Activated T-helper 1 cell treated with anti-CD3 and anti-CD28 coated beads, Interleukin-12 subunit alpha, Interleukin-12 subunit beta, Interleukin-2, Interleukin-4 antibody, amounts not matched to agents 30 ng/mL and 10 ng/mL and 1 ng/mL, durations not matched to agents 14 hours and 24 hours and 36 hours (primary cell): ENCODE measurements at places on chromosomes 6 and 20. TPM values are rescaled to one million over a fixed set of nuclear protein-coding genes. Genes with fewer than 3 reads are reported as not detected.

GRCh38 chr6:35686873-35687555 lies 1.7 kb downstream of the FKBP5 start:
- no peak for DNase-seq
- peaks cover 2% of the 10 kb centered on the region for H3K27me3 ChIP-seq
- peaks cover 32% of the 10 kb centered on the region for H3K4me1 ChIP-seq
- peak overlapping the region; percentile 97 for H3K4me3 ChIP-seq
- H3K36me3 ChIP-seq, result peaks cover 4% of the 10 kb centered on the region

GRCh38 chr6:41161380-41161779 lies 1.5 kb downstream of the TREM2 start:
- no peak overlapping the region for H3K4me3 ChIP-seq
- no peak for DNase-seq
- H3K36me3 ChIP-seq, result no peaks in the 10 kb centered on the region
- H3K27ac ChIP-seq, result no peak overlapping the region

GRCh38 chr6:36334832-36335459 lies 1.7 kb downstream of the BNIP5 start:
- H3K27ac ChIP-seq, result no peak overlapping the region
- no peak for DNase-seq

GRCh38 chr20:62452475-62453095 lies 23.2 kb downstream of the GATA5 start:
- DNase-seq, result no peak
- peaks cover 3% of the 10 kb centered on the region for H3K27me3 ChIP-seq
- no peaks in the 10 kb centered on the region for H3K36me3 ChIP-seq
- H3K27ac ChIP-seq, result no peak overlapping the region
- no peaks in the 10 kb centered on the region for H3K4me1 ChIP-seq

- DNase-seq, result no peak
- H3K4me1 ChIP-seq, result no peaks in the 10 kb centered on the region
- H3K4me3 ChIP-seq, result no peak overlapping the region
- no peaks in the 10 kb centered on the region for H3K36me3 ChIP-seq
These were observed 704.8 kb upstream of the SLC35B3 start for GRCh38 chr6:9140172-9140571.

DNA sequence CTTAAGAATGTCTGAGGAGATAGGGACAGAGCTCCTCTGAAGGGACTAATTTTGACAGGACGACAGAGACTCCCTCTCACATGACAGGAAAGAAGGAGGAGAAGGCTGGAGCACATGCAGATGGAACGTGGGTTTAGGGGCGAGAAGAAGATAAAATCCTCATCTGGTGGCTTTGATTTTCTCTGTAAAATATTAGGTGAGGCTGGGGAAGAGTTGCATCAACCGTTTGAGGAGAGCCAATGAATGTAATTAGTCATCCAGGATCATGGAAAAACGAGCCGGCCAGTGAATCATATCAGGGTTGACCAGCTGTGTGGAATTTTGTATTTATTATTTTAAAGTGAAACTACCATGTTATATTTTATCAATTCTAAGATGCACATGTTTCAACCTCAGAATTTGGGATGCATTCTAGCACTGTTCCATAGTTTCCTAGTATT lies 46.9 kb upstream of the ADGRF4 start:
- DNase-seq, result no peak
- peaks cover 7% of the 10 kb centered on the region for H3K27me3 ChIP-seq
- H3K27ac ChIP-seq, result no peak overlapping the region
- no peak overlapping the region for H3K4me3 ChIP-seq

GRCh38 chr6:169970306-169970988 lies 219.0 kb downstream of the ERMARD start:
- no peaks in the 10 kb centered on the region for H3K4me1 ChIP-seq
- H3K36me3 ChIP-seq, result no peaks in the 10 kb centered on the region

GRCh38 chr6:101413773-101414172 lies 20.3 kb downstream of the GRIK2 start:
- no peak overlapping the region for H3K4me3 ChIP-seq
- no peaks in the 10 kb centered on the region for H3K27me3 ChIP-seq
- no peak for DNase-seq
- no peak overlapping the region for H3K27ac ChIP-seq

GRCh38 chr6:232982-233640 lies 59.2 kb upstream of the DUSP22 start:
- H3K27ac ChIP-seq, result peak overlapping the region; percentile 40
- H3K27me3 ChIP-seq, result no peaks in the 10 kb centered on the region
- H3K4me3 ChIP-seq, result no peak overlapping the region
- DNase-seq, result no peak
- H3K4me1 ChIP-seq, result peaks cover 76% of the 10 kb centered on the region

GRCh38 chr6:116513224-116513875 lies 1.9 kb downstream of the CALHM5 start:
- H3K4me1 ChIP-seq, result no peaks in the 10 kb centered on the region
- H3K27me3 ChIP-seq, result peaks cover 26% of the 10 kb centered on the region
- no peak for DNase-seq
- H3K4me3 ChIP-seq, result no peak overlapping the region

DNA sequence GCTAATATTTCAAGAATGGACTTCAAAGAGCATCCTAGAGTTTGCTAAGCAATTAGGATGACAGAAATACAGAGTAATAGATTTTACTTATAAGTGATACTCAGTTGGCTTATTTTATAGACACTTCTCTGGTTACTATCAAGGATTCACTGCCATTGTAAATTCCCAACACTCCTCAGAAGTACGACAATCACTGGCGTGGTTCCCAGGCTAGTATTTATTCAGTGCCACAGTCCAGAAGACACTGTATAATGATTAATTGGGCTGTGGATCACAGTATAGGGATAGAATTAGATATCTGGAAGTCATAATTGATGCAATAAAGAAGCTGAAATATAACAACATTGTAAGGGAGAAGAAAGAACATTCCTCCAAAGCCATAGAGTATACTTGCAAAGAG lies 15.7 kb downstream of the MANEA start:
- H3K36me3 ChIP-seq, result peaks cover 12% of the 10 kb centered on the region
- no peak overlapping the region for H3K4me3 ChIP-seq
- H3K4me1 ChIP-seq, result peaks cover 16% of the 10 kb centered on the region
- DNase-seq, result no peak
- H3K27ac ChIP-seq, result no peak overlapping the region
- no peaks in the 10 kb centered on the region for H3K27me3 ChIP-seq

DNA sequence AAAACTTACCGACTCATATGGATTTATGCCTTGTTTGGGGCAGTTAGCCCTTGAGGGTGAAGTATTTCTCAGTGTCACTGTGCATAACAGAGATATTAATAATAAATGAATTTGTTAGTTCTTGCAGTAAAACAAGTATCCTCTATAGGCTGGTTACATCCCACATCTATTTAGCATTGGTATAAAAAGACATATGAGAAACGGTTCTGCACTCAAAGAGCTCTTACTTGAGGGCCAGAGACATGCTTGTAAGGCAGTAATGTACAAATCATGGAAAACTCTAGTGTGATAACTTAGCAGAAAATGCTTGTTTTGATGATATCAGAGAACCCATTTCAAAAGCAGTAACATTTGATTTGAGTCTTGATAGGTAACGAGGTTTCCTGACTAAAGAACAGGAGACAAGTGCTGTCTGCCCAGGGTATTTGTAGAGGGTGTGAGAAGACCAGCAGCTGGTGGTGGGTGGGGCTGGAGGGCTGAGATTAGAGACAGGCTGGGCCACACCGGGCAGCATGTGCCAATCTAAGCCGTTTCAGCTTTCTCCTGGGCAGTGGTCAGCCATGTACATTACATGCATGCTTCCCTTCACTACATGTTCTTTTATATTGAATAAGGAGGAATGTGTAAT lies 46.3 kb downstream of the TULP4 start:
- H3K36me3 ChIP-seq, result no peaks in the 10 kb centered on the region
- no peaks in the 10 kb centered on the region for H3K27me3 ChIP-seq
- no peak overlapping the region for H3K4me3 ChIP-seq
- no peak overlapping the region for H3K27ac ChIP-seq

- no peak overlapping the region for H3K27ac ChIP-seq
- H3K4me1 ChIP-seq, result no peaks in the 10 kb centered on the region
- no peaks in the 10 kb centered on the region for H3K36me3 ChIP-seq
These were observed 105.4 kb downstream of the MAFB start for GRCh38 chr20:40583636-40584035.

DNA sequence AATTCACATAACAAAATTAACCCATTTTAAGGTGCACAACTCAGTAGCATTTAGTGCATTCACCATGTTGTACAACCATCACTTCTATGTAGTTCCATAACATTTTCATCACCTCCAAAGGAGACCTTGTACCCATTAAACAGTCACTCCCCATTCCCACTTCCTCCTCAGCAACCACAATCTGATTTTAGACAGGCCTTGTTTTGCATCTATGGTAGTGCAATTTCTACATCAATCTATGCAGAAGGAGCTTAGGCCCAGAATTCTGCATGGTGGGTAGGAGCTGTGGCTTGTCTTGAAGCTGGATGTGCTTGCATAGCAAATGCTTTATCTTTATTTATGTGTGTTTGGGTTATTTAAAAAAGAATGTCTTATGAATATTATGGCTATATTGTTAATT lies 13.5 kb upstream of the HLA-DQA1 start:
- H3K4me3 ChIP-seq, result no peak overlapping the region
- peaks cover 51% of the 10 kb centered on the region for H3K4me1 ChIP-seq
- H3K27ac ChIP-seq, result peak overlapping the region; percentile 54
- H3K36me3 ChIP-seq, result peaks cover 3% of the 10 kb centered on the region
- no peaks in the 10 kb centered on the region for H3K27me3 ChIP-seq

GRCh38 chr20:42340368-42340767 lies 722.2 kb upstream of the CHD6 start:
- H3K36me3 ChIP-seq, result no peaks in the 10 kb centered on the region
- H3K27me3 ChIP-seq, result no peaks in the 10 kb centered on the region
- no peak for DNase-seq
- no peaks in the 10 kb centered on the region for H3K4me1 ChIP-seq
- no peak overlapping the region for H3K4me3 ChIP-seq

DNA sequence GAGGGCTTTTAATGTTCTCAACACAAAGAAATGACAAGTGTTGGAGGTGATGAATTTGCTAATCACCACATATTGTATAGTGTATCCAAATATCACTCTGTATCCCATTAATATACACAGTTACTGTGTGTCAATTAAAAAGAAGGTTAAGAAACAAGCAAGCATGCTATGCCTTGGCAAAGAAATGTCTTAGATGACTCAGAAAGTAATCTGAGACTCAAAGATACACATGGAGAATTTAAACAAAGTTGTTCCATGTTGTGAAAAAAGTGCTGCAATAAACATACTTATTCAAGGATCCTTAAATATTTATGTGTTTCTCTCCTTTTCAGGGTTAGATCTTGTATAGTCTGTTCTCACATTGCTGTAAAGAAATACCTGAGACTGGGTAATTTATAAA lies 300.9 kb downstream of the DHX35 start:
- peaks cover 8% of the 10 kb centered on the region for H3K27me3 ChIP-seq
- no peak overlapping the region for H3K27ac ChIP-seq
- no peaks in the 10 kb centered on the region for H3K36me3 ChIP-seq
- H3K4me1 ChIP-seq, result no peaks in the 10 kb centered on the region
- no peak for DNase-seq
- no peak overlapping the region for H3K4me3 ChIP-seq

DNA sequence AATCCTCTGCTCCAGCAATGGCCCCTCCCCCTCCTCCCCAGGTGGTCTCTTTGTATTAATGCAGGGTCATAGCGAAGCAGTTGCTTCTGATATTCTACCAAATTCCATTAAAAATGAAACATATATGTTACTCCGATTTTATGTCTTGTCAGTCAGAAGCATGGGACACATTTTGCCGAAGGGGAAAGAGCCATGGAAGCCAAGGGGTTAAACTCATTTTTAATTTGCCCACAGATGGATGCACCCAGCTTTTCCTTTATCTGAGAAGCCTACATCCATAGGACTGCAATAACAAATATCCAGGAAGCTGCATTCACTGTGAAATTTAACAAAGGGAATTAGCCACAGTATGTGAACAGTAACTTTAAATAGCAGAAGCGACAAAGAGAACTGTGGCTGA lies 688.2 kb downstream of the QKI start:
- H3K27me3 ChIP-seq, result peaks cover 2% of the 10 kb centered on the region
- H3K36me3 ChIP-seq, result no peaks in the 10 kb centered on the region
- no peak overlapping the region for H3K27ac ChIP-seq
- H3K4me1 ChIP-seq, result no peaks in the 10 kb centered on the region

GRCh38 chr20:40956542-40957264 lies 71.9 kb upstream of the TOP1 start:
- H3K36me3 ChIP-seq, result no peaks in the 10 kb centered on the region
- no peak for DNase-seq
- H3K27me3 ChIP-seq, result peaks cover 15% of the 10 kb centered on the region

DNA sequence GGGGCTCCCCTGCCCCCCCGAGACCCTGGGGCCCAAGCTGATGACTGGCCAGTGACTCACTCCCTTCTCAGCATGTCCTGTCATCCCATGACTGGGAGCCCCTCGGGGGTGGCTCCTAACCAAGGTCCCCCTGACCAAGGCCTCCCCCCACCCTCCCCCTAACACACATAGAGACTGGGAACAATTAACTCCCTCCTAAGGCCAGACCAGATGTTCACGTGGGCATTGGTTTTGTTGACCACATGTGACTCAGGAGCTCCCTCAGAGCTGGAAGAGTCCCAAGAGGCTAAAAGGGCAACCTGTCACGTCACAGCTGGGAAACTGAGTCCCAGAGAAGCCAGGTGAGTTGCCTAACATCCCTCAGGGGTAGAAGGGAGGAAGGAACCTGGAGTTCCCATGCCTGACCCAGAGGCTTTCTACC lies 10.6 kb upstream of the CCN5 start:
- no peak overlapping the region for H3K4me3 ChIP-seq
- H3K36me3 ChIP-seq, result no peaks in the 10 kb centered on the region
- H3K27ac ChIP-seq, result no peak overlapping the region
- H3K4me1 ChIP-seq, result no peaks in the 10 kb centered on the region

- DNase-seq, result no peak
- H3K4me1 ChIP-seq, result peaks cover 31% of the 10 kb centered on the region
- no peak overlapping the region for H3K4me3 ChIP-seq
These were observed 299.7 kb downstream of the CDKAL1 start for GRCh38 chr6:20833881-20834515.

GRCh38 chr6:61953851-61954250 lies 332.2 kb downstream of the KHDRBS2 start:
- H3K36me3 ChIP-seq, result no peaks in the 10 kb centered on the region
- H3K27ac ChIP-seq, result no peak overlapping the region
- DNase-seq, result no peak

GRCh38 chr20:17430125-17430950 lies 100.8 kb downstream of the BFSP1 start:
- H3K36me3 ChIP-seq, result no peaks in the 10 kb centered on the region
- H3K27me3 ChIP-seq, result peaks cover 12% of the 10 kb centered on the region
- H3K4me3 ChIP-seq, result no peak overlapping the region
- no peaks in the 10 kb centered on the region for H3K4me1 ChIP-seq
- no peak for DNase-seq

Gene SIRPB2
- not detected in 2 replicates for total RNA-seq

Gene IMPG1
- total RNA-seq, result not detected in 2 replicates

Gene PLA2G7
- not detected in 2 replicates for total RNA-seq

Gene GPR63
- total RNA-seq, result 3.1 and 3.2 TPM in 2 replicates

Gene PCK1
- not detected in 2 replicates for total RNA-seq

Gene C6orf15
- total RNA-seq, result not detected in 2 replicates

Gene TXLNB
- total RNA-seq, result 0.08 TPM in 1 of 2 replicates, not detected in the other

Gene LTB
- 270 and 277 TPM in 2 replicates for total RNA-seq

Gene CLPSL2
- not detected in 2 replicates for total RNA-seq

Gene APOBEC2
- not detected in 2 replicates for total RNA-seq
